ENCODE measurements at places on chromosomes 5 and 9.
A peak's percentile ranks its signal among the peaks of the same experiment; 100 is the strongest.

- no peak for DNase-seq
Measured at GRCh38 chr9:19782005-19782404, 6.8 kb downstream of the SLC24A2 start.

DNA sequence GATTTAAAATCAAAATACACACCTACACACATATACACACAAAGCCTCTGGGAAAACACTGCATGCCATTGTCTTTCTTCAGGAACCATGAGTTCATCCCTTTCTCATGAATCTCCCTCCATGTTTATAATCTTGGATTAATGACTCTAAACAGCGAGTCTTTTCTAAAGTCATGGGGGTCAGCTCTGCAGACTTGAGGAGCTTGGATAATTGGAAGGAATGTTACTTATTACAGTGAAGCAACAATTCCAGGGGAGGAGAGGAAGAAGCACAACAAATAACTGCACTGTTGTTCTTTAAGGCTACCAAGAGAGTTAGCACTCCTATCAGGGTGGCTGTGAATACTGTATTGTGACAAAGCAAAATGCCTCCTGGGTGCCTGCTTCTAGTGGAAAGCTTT, 444.7 kb downstream of the ANXA1 start:
- no peak for DNase-seq

DNA sequence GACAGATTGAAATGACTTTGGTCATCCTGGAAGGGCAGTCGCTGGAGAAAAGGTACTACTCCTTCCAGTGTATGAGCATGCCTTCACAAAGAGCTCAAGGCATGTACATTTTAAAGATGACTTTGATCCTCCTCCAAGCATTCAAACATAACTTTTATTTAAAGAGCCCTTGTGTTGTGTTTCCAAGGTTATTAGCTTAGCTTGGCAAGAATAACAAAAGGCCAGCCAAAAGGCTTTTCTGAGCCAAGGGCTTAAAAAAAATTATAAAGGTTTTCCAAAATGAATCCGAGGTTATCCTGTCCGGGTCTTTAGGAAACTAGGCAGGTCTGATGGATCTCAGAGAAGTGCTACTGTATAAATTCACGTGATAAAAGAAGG, 71.0 kb upstream of the PLPP6 start:
- no peak for DNase-seq

DNA sequence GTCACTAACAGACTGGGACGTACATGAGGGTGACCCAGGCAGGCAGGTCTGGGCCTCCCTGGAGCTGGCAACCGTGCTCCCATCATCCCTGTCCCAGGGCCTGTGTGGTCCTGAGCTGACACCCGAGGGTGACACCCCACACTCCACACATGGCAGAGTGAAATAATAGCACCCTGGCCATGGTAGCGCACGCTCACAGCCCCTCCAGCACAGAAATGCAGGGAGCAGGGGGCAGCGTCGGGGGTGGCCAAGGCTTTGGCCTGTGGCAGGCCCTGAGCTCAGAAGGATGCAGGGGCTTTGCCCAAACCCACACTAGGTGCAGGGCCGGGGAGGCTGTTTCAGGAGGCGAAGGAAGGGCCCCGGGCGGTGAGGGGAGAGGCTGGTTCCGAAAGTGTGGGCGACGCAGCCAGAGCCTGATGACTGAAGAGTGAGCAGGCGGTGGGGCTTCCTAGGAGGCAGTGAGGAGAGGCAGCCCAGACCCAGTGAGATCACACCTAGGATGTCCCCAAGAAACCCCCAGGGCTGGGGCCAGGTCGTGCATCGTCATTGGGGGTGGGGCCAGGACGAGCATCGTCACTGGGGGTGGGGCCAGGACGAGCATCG, 12.9 kb downstream of the OR2V2 start:
- DNase-seq: peak; percentile 75

DNA sequence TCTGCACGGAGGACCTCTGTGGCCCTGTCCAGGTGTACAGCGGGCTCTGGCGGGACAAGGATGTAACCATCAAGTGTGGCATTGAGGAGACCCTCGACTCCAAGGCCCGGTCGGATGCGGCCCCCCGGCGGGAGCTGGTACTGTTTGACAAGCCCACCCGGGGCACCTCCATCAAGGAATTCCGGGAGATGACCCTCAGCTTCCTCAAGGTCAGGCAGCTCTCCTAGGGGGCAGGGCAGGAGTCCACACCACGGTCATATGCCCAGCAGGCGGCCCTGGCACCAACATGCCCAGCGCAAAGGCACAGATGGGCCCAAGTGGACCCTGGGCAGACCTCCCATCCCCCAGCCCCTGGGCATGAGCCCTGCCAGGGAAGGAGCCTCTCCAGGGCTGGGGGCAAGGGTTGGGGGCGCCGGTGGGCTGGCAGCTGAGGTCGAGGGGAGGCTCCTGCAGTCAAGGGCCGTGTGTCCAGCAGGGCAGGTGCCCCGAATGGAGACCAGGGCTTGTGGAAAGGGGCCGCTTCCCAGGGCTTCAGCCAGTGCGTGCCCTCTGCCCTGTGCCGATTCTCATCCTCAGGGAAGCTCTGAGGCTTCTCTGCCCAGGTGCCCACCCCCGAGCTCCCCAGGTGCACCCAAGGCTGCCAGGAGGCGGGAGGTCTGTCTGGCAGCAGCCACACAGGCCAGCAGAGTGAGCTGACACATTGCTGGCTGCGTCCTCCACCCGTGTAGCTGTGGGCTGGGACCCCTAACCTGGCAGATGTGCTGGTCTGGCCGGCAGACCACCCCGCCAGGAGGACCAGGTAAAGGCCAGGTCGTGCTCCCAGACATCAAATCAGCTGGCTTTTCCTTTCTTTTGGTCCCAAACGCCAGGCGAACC, 10.0 kb downstream of the DIPK1B start:
- DNase-seq: no peak

GRCh38 chr9:129105857-129106694, 4.5 kb downstream of the CRAT start:
- no peak for DNase-seq

DNA sequence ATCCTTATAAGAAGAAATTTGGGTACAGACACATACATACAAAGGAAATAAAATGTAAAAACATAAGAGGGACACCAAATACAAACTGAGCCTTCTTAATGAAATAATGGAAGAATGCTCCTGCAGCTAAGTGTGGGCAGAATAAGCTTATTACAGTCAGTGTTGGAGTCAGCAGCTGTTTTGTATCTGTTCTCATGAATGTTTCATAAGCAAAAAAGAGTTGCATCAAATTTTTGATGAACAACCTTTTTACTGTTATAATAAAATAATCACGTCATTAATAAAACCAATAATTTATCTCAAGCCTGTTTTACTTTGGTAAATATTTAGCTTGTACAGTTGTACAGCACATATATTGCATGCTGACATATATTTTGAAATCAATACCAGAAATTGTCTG, 545.6 kb downstream of the LRRC70 start:
- no peak for DNase-seq

DNA sequence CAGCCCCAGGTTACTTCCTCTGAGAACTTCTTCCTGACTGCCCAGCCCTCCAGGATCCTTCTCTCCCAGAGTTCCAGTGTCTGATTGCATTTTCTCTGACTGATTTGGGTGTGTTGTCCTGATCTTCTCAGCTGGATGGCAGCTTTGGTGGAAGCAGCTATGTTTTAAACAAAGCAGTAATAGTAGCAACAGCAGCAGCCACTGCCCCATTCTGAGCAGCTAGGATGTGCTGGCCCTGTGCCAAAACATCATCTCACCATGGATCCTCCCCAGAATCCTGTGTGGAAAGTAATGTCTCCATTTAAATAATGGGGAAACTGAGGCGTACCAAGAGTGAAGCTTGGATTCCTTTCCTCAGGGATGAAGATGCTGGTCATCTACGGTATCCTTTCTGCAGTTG, 46.4 kb upstream of the PSD2 start:
- DNase-seq: no peak

- no peak for DNase-seq
Measured at GRCh38 chr9:123238365-123238764, 30.0 kb downstream of the STRBP start.

- DNase-seq: no peak
Measured at GRCh38 chr9:86734771-86735170, 212.5 kb downstream of the GAS1 start.

DNA sequence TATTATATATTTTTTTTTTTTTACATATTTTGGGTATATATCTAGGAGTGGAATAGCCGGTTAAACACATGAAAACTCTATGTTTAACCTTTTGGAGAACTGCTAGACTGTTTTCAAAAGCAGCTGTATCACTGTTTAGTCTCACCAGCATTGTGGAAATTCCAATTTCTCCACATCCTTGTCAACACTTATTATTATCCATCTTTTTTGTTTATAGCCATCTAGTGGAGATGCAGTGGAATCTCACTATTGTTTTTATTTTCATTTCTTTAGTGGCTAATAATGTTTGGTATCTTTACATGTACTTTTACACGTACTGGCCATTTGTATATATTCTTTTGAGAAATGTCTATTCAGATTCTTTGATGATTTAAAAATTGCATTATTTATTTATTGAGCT, 22.7 kb upstream of the CCDC180 start:
- no peak for DNase-seq

GRCh38 chr5:134370311-134370870, 978 bp upstream of the UBE2B start:
- no peak for DNase-seq

DNA sequence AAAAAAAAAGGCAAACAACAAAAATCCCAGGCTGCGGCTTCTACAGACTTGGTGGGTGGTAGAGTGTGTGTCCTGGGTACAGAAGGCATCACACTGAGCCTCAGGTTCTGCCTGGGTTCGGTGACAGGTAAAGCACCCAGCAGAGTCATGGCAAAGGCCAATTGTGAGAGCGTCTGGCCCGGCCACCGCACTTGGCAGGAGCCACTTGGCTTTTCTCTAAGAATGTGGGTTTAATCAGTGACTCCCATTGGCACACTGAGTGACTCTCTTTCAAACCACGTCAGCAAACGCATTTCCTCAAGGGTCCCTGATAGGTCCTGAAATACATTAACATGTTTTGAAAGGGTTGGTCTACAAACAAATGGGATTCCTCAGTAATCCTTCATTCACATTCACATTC, 17.0 kb downstream of the COL23A1 start:
- DNase-seq: no peak

DNA sequence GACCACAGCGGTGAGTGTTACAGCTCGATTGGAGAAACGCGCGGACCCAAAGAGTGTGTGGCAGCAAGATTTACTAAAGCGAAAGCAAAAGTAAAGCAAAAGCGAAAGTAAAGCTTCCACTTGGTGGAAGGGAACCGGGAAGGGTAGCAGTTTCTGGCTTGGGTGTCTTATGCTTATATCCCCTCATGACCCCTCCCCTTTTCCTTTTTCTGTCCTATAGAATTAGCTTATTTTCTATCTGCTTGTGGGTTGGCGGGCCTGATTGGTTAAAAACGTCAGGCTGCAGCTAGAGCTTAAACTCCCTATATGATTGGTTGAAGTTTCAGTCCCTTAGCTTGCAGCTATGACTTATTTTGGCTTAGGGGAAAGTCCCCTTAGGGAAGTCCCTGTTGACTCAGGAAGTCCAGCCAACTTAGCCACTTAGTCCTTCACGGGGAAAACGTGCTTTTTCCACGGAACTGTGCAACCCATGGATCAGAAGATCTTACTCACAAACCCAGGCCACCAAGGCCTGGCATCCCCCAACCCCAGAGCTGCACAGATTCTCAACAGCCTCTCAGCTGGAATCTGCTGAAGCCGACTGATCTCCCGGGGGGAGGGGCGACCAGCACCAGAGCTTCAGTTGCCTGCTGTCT, 114.2 kb upstream of the ADAMTS16 start:
- DNase-seq: no peak

DNA sequence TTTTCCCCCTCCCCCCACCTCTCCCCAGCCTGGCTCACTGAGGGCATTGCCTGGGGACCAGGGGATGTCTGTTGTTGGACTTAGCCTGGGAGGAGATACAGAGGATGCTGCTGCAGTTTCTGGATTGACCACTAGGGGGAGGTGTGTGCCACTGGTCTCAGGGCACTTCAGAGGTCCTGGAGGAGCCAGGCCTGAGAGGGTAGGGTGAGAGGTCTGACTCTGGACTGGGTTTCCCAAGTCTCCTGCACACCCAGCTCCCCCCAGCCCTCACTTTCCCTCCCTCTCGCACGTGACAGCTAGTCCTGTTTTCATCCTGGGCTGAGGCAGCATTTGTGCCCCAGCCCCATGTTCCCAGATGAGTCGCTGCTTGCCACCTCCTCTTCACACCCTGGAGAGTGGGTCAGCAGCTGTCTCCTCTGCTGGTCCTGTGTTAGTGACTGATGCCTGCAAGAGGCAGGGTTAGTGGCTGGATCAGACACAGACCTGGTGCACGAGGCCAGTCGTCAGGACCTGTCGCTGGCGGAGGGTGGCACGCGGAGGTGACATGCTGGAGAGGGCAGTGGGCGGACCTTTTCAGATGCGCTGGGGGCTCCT, 4.4 kb downstream of the IL3 start:
- DNase-seq: peak; percentile 62

DNA sequence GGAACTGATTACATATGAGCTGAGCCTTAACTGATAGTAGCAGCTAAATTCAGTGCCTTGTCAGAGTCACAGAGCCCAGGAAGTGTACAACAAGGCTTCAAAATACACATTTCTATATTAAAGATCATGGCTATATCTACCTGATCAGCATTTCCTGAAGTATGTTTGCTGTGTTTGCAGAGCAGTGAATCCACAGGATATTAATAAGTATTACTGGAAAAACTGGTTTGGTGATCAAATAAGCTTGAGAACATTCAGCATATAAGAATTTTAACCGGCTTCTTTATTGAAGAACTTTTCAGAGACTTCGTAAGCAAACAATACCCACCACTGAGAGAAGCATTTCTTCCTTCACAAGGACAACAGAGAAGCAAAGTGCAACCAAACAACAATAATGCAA, 227.0 kb downstream of the ELAVL2 start:
- DNase-seq: no peak

- no peak for DNase-seq
Measured at GRCh38 chr5:76971511-76971910, 18.7 kb downstream of the CRHBP start.

DNA sequence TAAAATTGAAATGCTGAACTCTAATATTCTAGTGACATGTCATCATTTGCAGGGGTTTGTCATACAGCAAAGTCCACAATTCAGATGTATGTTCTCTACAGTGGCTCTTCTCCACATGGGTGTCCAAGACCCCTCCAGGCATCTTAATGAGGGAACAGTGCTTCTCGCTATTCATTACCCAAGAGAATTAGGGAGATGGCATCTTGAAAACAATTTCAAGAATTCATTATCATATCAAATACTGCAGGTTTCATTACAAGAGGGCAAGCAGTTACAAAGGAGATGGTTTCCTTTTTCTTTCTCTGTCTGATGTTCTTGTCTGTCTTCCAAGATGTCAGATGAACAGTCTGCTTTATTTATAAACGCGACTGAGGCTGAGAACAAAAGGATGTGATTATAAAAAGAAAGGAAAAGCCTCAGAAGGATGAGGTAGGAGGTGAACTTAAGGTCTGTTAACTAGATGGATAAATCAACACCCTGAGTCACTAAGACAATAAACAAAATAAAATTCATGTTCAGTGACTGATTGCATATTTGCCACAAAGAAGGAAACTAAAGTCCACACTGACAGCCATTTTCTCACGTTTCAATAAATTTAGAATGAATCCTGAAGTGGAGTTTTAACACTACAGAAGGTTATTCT, 326.7 kb upstream of the EFNA5 start:
- no peak for DNase-seq

- DNase-seq: no peak
Measured at GRCh38 chr5:135827965-135828781, 6.3 kb upstream of the SLC25A48 start.
